ENCODE measurements at places on chromosomes 7 and 10. TPM values are rescaled to one million over a fixed set of nuclear protein-coding genes. Genes with fewer than 3 reads are reported as not detected.

DNA sequence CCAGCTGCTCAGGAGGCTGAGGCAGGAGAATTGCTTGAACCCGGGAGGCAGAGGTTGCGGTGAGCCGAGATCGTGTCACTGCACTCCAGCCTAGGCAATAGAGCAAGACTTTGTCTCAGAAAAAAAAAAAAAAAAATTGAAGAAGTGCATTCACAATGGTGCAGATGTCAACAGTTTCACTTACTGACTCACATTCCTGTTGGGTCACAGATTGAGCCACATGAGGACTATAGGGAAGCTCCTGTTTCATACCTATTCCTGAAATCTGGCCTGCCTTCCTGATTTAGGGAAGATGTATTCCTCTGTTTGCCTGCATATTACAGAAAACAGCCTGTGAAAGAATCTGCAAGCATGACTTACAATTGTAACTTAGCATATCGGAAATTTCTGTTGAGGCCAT lies 78.2 kb downstream of the AKR1C4 start:
- no peak for DNase-seq

- peak; percentile 50 for DNase-seq
Measured at GRCh38 chr7:64874114-64874513, 29.0 kb upstream of the ZNF273 start.

DNA sequence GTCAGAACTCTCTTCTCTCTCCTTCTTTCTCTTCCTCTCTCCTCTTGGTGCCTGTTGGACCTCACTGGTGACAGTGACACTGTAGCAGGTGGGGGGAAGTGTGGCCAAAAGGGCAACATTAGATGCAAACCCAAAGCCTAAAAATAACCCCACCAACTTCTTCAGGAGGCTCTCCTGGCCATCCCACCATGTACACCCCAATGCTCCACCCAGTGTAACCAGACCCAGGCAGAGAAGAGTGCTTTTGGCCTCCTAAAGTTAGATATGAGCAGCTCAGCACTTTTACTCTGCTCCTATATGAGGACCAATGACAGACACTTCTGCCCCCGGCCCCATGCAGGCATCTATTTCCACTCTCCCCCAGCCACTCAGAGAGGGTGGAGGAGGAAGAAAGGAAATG lies 5.5 kb downstream of the MYOZ1 start:
- no peak for DNase-seq

DNA sequence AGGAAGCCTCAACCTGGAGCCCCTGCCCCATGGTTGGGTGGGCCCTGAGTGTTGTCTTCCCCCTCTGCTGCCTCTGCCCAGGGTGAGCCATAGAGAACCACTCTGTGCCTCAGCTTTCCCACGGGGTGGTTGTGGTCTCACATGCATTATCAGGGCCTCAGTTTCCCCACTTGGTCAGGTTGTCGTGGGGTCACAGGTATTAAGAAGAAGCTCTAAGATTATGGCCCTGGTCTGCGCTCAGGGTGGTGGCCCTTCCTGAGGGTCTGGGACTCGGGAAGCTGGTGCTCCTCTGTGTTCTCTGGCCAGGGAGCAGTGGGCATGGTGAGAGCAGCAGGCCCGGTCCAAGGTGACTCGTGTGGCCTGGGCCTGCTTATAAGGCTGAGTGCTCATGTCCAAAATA lies 17.8 kb downstream of the LRRC27 start:
- no peak for DNase-seq

- DNase-seq = no peak
Measured at GRCh38 chr7:114342431-114343179, 72.0 kb upstream of the FOXP2 start.

GRCh38 chr7:44727158-44727936 lies 21.3 kb upstream of the ZMIZ2 start:
- DNase-seq = peak; percentile 81

DNA sequence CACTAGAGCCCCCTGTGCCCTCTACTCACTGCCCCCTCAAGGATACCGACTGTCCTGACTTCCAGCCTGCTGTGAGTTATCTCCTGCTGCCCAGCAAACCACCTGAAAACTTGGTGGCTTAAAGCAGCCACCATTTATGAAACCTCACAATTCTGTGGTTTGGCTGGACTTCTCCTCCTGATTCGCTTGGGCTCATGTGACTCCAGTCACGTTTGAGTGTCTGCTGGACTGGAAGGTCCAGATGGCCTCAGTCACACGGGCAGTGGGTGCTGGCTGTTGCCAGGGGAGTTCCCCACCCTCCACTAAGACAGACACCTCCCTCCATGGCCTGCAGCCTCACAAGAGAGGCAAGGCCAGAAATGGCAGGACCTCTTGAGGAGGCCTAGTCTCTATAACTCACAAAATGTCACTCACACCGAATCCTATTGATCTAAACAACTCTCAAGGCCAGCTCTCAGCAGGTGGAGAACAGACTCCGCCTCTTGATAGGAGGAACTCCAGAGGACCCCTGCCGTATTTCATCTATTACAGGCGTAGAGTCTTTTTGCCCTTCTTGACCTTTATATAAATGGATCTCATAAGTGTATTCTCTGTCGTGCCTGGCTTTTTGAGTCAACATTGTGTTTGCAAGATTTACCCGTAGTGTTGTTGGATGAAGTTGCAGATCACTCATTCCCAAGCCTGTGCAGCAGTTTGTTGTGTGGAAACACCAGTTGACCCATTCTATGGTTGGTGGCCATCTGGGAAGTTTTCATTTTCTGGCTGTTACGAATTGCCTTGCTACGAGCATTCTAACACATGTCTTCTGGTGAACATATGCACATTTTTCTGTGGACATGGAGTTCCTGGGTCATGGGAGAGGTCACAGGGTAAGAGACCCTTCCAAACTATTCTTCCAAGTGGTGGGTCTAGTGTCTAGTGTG lies 48.3 kb downstream of the ZMIZ1 start:
- peak; percentile 83 for DNase-seq

DNA sequence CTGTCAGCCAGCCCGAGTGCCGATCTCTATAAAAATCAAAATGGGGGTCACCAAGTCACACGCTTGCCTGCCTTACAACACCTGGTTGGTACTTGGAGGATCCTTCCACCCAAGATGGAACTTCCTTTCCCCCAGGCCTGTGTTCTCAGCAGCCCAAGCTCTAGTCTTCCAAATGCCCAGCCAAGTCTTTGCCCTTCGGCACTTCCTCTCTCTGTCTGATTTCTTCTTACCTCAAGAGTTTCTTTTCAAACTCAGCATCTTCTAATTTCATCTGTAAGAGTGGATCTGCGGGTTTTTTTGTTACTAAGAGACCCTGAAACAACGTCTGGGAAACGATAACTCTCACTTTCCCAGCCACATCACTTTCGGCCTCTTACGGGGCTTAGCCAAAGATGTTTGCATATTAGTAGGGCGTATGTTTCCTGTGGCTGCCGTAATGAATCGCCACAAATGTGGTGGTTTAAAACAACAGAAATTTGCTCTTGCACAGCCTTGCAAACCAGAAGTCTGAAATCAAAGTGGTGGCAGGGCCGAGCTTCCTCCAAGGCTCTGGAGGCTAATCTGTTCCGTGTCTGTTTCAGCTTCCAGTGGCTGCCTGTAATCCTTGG lies 219.9 kb downstream of the TCF7L2 start:
- DNase-seq = no peak

- no peak for DNase-seq
Measured at GRCh38 chr7:106057204-106057961, 54.7 kb downstream of the SYPL1 start.

GRCh38 chr7:142607351-142607750 lies 141.9 kb upstream of the PRSS1 start:
- DNase-seq = peak; percentile 78

DNA sequence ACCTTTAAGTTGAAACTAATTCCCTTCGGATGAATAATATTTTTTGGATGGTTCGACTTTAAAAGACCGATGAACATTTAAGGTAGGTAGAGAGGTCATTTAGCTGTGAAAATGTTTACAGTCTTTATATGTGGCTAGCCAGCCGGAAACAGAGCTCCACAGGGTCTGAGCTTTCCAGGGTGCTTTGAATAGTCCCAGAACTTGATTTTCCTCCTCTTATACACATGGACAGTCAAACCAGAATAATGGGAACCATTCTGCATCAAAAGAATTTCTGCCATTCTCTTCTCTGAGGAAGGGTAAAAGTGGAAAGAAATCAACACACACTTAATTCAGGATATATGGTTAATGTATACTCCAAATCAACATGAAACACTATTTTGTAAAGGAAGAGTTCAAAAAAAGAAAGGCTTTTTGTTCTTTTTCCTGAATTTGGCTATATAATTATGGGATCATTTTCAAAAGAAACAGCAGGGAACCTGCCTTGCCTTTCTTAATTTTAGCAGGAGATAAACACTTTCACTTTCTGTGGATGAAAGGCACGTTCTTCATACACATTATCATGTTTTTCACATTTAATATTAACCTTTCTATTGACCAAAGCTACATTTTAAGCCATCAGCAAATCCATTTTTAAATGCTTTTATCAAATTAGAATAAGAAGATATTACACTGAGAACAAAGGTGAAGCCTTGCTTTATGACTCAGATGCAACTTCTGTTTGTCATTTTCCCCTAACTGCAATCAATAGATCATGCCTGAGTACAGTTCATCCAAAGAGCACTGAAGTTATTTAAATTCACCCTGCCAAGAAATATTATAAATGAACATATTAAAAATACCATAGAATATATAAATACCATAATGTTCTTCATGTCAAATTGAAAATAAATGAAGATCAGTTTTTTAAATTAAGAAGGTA lies 307.3 kb downstream of the THSD7A start:
- no peak for DNase-seq

- DNase-seq = peak; percentile 33
Measured at GRCh38 chr7:106778656-106779250, 86.3 kb upstream of the PIK3CG start.

DNA sequence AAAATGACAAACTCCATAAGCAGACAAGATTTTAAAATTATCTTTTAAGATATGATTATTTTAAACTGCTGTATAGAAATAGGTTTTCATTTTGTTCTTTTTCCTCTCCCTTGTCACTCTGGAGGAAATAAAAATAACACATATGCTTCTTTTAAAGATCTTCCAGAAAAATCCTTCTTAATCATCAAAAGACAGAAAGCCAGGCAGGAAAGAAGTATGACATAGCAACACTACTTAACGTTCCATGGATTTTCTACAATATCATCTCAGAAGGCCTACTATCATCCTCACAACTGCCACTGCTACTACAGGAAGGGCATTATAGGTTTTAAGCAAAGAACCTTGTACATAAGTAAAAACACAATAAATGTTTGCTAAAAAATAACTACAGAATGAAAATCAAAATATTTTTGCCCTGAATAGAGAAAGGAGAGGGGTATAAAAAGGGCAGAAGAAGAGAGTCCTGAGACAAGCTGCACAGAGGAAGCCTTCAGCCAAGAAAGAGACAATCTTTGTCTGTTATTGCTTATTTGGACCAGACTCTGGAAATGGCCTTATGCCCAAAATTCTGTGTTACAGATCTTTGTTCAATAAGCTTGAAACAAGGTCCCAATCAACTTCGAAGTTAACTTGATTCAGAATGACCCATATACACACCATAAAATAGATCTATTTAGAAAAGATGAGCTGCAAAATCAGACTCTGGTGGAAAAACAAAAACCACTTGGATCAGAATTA lies 67.8 kb downstream of the ABI1 start:
- no peak for DNase-seq

DNA sequence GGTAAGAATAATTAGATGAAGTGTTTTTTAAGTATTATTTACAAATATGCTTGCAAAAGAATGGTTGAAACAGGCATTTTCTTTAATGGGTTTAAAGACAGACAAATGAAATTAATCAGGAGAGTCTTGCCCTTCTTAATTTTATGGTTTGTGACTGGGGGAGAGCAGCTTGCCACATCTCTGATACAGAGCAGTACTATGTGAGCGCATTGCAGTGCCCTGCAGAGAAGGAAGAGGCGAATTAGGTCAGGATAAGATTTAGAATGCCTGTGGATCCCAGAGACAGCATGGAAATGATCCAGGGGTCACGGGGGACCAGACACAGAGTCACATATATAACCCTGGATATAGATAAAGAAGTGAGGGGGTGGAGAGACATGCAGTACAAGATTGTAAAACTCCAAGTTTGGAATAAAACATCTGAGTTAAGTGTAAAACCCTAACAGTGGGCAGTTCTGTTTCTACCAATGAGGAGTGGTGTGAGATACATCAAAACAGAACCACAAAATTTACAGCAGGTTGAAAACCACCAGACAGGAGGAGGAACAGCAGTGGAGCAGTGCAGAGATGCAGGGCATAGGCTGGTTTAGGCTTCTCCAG lies 125.5 kb downstream of the FAM204A start:
- DNase-seq = no peak

GRCh38 chr7:28290496-28290895 lies 109.9 kb upstream of the JAZF1 start:
- DNase-seq = no peak

- DNase-seq = peak; percentile 83
Measured at GRCh38 chr10:103197174-103197573, 4.1 kb upstream of the NT5C2 start.

DNA sequence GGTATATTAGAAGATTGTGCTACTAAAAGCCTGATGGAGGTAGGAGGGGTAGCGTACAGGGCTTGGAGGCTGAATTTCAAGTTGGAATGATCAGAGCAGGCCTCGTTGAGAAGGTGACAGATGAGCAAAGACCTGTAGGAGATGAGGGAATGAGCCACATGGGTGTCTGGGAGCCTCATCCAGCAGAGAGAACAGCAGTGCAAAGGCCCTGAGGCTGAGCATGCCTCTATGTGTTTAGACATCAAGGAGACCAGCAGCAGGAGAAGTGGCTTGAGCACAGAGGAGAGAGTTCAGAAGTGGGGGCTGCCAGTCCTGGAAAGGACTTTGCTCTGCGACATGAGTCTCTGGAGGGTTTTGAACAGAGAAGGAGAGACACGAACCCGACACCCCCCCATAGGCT lies 111.7 kb downstream of the TMEM130 start:
- DNase-seq = no peak

DNA sequence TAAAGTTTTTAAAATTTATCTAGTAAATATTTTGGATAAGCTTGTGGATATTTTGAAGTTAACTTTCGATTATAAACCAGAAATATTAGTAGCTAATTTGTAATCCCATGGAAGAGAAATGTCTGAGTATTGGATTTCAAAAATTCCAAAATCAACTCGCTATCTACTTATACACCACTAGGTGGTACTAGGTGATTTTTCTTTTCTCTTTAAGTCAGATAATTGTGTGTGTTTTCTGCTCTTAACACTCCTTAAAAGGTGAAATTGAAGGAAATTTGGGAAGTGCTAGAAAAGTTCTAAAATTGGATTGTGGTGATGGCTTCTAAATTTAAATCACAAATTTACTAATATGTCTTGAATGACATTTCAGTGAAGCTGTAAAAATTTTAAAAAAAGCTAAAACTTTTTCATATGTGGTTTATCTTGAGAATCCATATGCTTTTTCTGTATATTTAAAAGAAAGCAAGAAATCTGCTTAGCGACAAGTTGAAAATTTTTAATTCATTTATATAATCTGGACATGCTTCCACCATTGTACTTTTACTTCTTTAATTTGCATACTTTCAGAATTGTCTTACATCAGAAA lies 90.2 kb downstream of the IPMK start:
- DNase-seq = peak; percentile 32

- DNase-seq = no peak
Measured at GRCh38 chr7:81803267-81803666, 33.4 kb upstream of the HGF start.

- DNase-seq = no peak
Measured at GRCh38 chr7:100983451-100984187, 14.3 kb downstream of the MUC12 start.

The MAT1A gene
- total RNA-seq = not detected

The HTRA1 gene
- total RNA-seq = 182 TPM

The SRRM3 gene
- not detected for total RNA-seq

The MSS51 gene
- 0.24 TPM for total RNA-seq

The MOGAT3 gene
- not detected for total RNA-seq

Data from RPMI7951 (cell line).